ENCODE measurements at places on chromosomes 6 and 20.

DNA sequence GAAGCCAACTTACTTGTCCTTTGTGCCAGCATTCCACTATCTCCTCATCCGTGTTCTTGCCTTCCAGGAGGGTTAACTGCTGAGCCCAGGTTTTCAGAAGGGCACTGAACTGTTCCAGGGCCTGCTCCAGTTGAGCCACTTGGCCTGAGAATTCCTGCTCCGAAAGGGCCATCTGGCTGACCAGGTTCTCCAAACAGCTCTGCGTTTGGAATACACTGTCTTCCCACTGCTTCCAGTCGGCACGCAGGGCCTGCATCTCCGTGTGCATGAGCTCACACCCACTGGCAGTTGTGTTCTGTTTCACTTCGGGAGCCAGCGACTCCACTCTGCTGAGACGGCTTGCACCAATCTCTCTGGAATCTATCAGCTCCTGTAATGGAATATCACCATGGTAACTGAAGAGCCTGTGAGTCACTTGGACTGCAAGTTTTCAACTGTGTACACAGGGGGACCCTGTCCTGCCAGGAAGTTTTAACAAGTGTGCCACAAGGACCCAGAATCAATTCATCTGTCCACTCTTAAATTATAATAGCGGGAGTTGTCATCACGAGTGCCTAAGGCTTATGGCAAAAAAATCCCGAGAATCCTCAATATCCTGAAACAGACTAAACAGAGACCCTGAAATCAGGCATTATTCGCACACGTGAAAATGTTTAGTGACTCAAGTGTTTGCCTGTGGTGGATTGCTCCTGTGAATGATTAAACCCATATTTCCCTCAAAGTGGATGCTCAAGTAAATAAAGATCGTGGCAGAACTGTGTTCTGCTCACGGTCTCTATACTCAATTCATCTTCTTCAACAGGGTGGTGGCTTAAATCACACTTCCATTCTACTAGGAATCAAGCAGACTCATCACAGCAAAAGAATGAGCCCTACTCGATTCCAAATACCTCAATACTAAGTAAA is 255.9 kb downstream of the SYNE1 start:
- DNase-seq = no peak

DNA sequence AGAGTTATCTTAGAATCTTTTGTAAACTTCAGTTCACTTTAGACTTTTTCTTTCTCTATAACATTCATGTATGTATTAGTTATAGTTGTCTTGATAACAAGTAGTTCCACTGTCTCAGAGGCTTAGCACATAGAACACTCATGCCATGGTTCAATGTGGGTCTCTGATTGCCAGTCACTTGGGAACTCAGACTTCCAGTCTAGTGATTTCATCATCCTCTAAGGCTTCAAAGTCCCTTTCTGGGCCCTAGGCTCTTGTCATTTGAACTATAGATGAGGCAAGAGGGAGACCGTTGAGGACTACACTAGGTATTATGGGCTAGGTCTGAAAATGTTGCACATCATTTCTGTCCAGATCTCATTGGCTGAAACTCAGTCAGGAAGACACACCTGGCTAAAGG is 8.4 kb upstream of the EEF1E1 start:
- DNase-seq = no peak

DNA sequence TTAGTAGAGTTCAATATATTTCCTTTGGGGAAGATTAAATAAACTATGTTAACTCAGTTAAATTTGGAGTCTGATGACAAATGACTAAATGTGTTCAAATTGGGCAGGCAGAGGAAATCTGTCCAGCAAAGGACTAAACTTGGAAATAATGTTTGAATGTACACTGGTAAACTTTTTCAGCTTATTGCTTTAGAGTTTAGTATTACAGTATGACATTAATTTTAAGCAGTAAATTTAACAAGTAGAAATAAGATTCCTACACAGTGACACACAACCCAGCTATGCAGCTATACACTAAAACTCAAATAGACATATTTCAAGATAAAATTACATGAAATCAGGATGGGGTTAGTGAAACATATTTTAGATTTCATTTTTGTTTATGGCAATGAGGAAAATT is 42.6 kb upstream of the HDGFL1 start:
- DNase-seq = no peak

DNA sequence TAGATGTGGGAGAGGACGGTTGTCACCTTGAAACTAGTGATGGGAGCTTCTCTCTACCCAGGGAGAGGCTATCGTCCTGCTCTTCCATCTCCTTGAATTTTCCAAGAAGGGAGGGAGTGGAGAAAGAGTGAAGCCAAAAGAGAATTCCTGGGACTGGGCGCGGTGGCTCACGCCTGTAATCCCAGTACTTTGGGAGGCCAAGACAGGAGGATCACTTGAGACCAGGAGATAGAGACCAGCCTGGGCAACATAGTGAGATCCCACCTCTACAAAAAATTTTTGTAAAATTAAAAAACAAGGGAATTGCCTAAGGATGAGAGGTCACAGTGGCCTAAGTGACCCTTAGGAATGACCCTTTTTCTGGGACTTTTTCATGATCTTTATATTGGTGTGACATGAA is 8.8 kb downstream of the MYH7B start:
- no peak for DNase-seq

- DNase-seq = no peak
These were observed 63.7 kb downstream of the PRR18 start for GRCh38 chr6:166244353-166245045.

- DNase-seq = no peak
These were observed 247.2 kb downstream of the NRN1 start for GRCh38 chr6:5759571-5759970.

DNA sequence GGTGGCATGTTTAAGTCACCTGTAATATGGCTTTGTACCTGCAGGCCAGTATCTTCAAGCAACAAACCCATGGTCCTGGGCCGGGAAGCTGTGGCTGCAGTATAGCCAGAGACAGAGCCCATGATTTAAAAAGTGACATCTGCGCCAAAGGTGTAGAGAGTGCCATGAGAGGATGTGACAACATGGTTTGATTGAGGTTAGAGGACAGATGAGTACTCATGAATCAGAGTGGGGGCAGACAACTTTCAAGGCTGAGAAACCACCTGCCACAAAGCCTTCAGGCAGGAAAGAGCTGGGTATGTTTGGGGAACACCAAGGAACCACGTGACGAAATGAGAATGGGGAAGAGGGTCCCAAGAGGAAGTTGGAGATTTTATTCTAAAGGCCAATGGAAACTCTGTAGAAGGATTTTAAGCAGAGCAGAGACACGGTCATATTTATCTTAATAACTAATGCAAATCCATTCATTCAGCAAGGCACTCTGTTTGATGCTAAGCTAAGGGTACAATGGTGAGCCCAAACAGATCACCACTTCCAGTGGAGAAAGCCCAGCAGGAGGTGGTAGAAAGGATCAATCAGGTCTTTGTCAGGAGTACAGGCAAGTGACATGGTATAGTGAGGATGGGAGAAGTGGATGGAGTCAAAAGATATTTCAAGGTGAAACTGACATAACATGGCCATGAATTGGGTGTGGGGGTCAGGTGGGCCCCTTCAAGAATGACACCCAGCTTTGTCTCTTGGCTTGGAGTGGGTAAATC is 3.4 kb upstream of the MICAL1 start:
- peak; percentile 79 for DNase-seq

GRCh38 chr6:125924169-125924568 is 32.4 kb upstream of the HINT3 start:
- DNase-seq = no peak

GRCh38 chr20:49579874-49580812 is 12.2 kb upstream of the PTGIS start:
- DNase-seq = no peak

GRCh38 chr6:144449911-144450597 is 164.9 kb downstream of the UTRN start:
- DNase-seq = no peak

- no peak for DNase-seq
These were observed 684.6 kb downstream of the UTRN start for GRCh38 chr6:144969602-144970272.

GRCh38 chr6:40359808-40360207 is 227.4 kb downstream of the LRFN2 start:
- no peak for DNase-seq

- DNase-seq = no peak
These were observed 313.4 kb upstream of the PLCB4 start for GRCh38 chr20:8755340-8756118.

DNA sequence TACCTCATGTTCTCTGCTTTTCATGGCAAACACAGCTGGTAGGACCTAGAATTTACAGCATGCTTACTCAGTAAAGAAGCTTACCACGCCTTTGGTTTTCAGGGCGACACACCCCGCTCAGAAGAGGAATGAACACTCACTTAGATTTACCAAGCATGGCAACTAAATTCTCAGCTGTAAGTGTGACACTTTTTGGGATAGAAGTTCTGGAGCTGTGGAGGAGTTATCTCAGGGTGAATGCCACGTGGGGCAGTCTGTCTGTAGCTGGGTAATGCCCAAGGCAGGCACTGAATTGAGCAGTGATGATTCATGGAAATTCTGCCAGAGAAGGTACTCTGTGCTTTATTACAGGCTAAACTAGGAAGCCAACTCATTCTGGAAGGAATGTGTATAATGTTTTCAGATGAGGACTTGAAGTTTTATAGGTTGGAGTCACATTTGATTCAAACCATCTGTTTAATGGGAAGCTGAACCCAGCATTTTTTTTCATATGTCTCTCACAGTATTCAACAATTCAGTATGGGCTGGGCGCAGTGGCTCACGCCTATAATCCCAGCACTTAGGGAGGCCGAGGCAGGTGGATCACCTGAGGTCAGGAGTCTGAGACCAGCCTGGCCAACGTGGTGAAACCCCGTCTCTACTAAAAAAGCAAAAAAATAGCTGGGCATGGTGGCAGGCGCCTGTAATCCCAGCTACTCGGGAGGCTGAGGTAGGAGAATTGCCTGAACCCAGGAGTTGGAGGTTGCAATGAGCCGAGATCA is 3.5 kb upstream of the PRIM2 start:
- DNase-seq = no peak

GRCh38 chr20:3222635-3223600 is 13.6 kb downstream of the ITPA start:
- no peak for DNase-seq

- DNase-seq = peak; percentile 43
These were observed 5.3 kb upstream of the PRR18 start for GRCh38 chr6:166313255-166314070.

- DNase-seq = no peak
These were observed 77.8 kb downstream of the ZFAND3 start for GRCh38 chr6:37897321-37897720.

DNA sequence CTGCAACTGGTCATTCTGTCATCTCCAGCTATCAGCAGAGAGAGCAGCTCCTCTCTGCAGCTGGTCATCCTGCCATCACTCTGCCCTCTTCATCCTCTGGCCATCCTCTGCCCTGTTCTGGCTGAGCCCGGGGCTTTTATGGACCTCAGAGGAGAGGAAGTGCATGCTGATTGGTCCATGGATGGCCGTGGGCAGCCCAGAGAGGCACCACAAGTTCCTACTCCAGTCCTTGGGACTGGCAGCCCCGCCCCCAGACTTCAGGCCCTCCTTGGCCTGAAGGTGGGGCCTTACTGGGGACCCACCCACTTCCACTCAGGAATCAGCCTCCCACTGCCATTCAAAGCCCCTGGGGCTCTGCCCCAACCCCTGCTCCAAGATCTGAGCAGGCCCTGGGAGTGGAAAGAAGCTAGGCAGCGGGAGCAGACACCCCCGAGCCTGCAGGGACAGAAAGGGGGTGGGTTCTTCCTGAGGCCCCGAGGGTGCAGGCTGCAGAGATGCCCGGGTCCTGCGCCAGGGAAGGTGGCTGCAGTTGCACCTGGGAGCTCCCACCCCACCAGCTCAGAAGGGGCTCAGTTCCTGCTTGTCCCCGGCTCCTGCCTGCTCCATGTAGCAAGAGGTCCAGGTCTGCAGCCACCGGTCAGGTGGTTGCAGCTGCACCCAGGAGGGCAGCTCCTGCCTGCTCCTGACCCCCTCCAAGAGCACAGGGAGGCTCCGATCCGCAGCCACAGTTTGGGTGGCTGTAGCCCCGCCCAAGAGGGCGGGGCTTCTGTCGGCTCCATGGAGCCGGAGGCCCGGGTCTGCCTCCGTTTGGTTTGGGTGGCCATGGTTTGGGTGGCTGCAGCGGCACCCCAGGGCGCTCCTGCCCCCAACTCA is 34.1 kb upstream of the HMGA1 start:
- no peak for DNase-seq

DNA sequence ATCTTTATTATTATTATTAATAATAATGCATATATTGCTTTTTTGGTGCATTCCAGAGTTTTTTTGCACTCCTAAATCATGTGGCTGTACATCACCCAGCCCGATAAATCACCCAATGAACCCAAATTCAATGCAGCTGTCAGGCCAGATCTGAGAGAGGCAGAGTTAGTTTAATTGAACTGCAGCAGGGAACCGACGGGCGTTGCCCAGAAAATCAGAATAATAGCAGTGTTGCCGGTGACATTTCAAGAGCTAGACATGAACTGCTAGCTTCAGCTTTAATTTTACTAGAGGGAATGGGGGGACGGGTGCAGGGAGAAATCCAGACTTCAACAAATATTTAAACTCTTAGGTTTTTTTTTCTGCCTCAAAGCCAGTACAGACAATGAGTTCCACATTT is 135.0 kb downstream of the CLIC5 start:
- no peak for DNase-seq

GRCh38 chr6:34383656-34384320 is 8.7 kb downstream of the NUDT3 start:
- DNase-seq = no peak

GRCh38 chr6:35090734-35091133 is 50.4 kb downstream of the TCP11 start:
- DNase-seq = no peak

DNA sequence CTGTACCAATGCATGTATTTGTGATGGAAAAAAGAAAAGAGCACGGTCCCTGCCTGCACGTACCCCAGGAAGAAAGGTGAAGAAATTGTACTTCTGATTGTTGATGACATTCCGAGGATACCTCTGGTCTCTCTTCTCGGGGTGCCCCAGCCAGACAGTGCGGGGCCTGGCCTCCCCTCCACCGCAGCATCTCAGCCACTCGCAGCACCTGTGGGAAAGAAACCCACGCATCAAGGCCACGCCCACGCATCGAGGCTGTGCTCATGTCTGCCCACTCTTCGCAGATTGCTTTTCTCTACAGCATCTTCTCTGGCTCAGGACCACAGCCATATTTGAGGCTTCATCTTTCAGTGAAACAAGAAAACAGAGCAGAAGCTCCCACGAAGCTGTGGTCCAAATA is 38.4 kb downstream of the ATP9A start:
- no peak for DNase-seq

- DNase-seq = peak; percentile 75
These were observed 7.1 kb downstream of the RBM38 start for GRCh38 chr20:57398231-57398821.

GRCh38 chr6:9467741-9468140 is 947.1 kb downstream of the TFAP2A start:
- no peak for DNase-seq

DNA sequence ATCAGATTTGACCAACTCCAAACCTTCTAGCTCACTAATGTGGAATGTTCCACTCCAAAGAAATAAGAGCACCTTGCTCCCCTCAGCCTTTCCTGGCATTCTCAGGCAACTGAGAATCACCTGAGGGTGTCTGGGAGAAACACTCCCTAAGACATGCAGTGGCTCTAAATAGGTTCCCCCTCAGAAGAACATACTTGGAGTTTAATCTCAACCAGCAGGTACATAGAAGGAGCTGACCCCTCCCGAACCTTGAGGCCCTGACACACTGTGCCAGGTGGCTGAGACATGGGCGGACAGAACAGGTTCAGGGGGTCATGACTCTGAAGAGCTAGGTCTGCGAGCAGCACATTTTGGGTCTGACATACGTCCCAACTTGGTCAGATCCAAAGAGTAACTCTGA is 107.6 kb upstream of the MAP3K4 start:
- no peak for DNase-seq
